ENCODE measurements at places on chromosomes 5 and 9. TPM values are rescaled to one million over a fixed set of nuclear protein-coding genes. Genes with fewer than 3 reads are reported as not detected.

DNA sequence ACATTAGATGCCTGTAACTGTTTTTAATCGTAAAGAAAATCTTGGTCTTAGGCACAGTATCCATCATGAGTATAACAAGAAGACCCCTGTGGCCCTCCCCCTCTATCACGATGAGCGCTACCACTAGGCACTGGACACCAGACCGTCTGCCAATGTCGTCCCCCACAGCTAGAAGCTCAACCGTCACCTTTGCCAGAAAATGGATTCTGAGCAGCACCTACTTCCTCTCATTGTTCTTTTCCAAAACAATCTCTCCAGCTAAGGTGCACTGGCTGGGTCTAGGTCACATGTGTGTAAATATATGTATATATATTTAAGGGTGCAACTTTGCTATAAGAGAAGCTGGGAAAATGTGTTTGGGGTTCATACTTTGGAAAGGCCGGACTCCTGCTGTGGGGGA is 15.7 kb upstream of the SSBP2 start:
- no peak for DNase-seq
- H3K4me1 ChIP-seq, result no peaks in the 10 kb centered on the region
- no peak overlapping the region for H3K4me3 ChIP-seq
- no peaks in the 10 kb centered on the region for H3K36me3 ChIP-seq

- H3K27me3 ChIP-seq, result no peaks in the 10 kb centered on the region
- no peaks in the 10 kb centered on the region for H3K36me3 ChIP-seq
- DNase-seq, result no peak
- no peak overlapping the region for H3K4me3 ChIP-seq
- H3K27ac ChIP-seq, result no peak overlapping the region
These were observed 38.5 kb downstream of the CSF2 start for GRCh38 chr5:132112111-132112510.

- no peak overlapping the region for H3K27ac ChIP-seq
- no peak for DNase-seq
- H3K4me3 ChIP-seq, result no peak overlapping the region
- H3K36me3 ChIP-seq, result no peaks in the 10 kb centered on the region
- peaks cover 57% of the 10 kb centered on the region for H3K27me3 ChIP-seq
These were observed 10.5 kb downstream of the IRX2 start for GRCh38 chr5:2740876-2741555.

- H3K4me1 ChIP-seq, result no peaks in the 10 kb centered on the region
- peak; percentile 18 for DNase-seq
- H3K27ac ChIP-seq, result no peak overlapping the region
- no peaks in the 10 kb centered on the region for H3K27me3 ChIP-seq
- no peaks in the 10 kb centered on the region for H3K36me3 ChIP-seq
These were observed 15.3 kb upstream of the MED10 start for GRCh38 chr5:6393596-6394194.

- H3K4me1 ChIP-seq, result peaks cover 21% of the 10 kb centered on the region
- peaks cover 53% of the 10 kb centered on the region for H3K36me3 ChIP-seq
- no peak for DNase-seq
- H3K4me3 ChIP-seq, result no peak overlapping the region
- no peaks in the 10 kb centered on the region for H3K27me3 ChIP-seq
These were observed 10.3 kb upstream of the AK1 start for GRCh38 chr9:127887792-127888191.

Gene COL27A1
- 1.5 TPM for total RNA-seq

Gene QRFP
- not detected for total RNA-seq

Gene MIER3
- total RNA-seq, result 20.4 TPM

Gene NUTM2F
- total RNA-seq, result not detected

Gene ANKRD33B
- 1.2 TPM for total RNA-seq
